Activated CD8-positive, alpha-beta memory T cell treated with anti-CD3 and anti-CD28 coated beads for 4 hours (primary cell): ENCODE measurements at places on chromosomes 12 and 14.

DNA sequence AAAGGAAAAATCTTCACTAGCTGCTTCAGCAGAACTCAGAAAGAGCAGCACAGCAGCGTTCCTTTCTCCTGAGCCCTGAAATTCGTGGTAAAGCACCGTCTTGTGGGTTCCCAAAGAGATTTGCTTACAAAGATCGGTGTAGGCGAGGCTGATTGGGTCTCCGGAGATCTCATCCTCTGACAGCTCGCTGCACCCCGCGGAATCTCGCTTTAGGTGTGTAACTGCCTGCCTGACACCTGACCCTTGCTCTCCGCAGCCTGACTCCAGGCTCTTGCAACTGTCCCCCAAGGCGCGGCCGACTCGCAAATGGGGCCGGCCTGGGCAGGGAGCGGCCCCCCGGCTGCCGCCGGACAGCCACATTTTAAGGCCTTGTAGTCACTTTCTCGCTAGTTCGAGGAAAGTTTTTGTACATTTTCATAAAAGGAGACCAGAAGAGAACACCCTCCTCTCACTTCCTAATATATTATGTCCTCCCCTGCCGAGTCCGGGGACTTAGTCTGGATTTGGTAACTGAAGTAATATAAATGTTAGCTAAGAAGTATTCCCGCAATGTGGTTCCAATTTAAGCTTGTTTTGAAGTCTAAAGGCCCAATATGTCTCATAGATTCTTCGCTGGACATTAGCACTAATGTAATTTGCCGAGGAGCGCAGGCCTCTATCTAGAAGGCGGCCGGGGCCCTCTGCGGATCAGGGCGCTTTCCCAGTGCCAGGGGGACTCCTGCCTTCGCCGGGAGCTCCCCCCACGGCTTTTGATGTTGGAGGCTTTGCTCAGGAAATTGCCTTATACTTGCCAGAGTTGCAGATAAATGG, 177.3 kb upstream of the CDKN3 start:
- DNase-seq = no peak

GRCh38 chr12:124418156-124418555, 123.3 kb downstream of the RFLNA start:
- no peak for DNase-seq

- DNase-seq = no peak
Observed at GRCh38 chr12:73726881-73727280, 810.8 kb upstream of the ATXN7L3B start.

- DNase-seq = no peak
Observed at GRCh38 chr14:96383445-96383844, 8.5 kb upstream of the AK7 start.

GRCh38 chr12:131351319-131352028, 359.4 kb upstream of the SFSWAP start:
- DNase-seq = no peak

GRCh38 chr12:66813137-66813892, 134.4 kb upstream of the GRIP1 start:
- DNase-seq = no peak

GRCh38 chr12:106300761-106301160, 1.8 kb upstream of the TCP11L2 start:
- DNase-seq = no peak

DNA sequence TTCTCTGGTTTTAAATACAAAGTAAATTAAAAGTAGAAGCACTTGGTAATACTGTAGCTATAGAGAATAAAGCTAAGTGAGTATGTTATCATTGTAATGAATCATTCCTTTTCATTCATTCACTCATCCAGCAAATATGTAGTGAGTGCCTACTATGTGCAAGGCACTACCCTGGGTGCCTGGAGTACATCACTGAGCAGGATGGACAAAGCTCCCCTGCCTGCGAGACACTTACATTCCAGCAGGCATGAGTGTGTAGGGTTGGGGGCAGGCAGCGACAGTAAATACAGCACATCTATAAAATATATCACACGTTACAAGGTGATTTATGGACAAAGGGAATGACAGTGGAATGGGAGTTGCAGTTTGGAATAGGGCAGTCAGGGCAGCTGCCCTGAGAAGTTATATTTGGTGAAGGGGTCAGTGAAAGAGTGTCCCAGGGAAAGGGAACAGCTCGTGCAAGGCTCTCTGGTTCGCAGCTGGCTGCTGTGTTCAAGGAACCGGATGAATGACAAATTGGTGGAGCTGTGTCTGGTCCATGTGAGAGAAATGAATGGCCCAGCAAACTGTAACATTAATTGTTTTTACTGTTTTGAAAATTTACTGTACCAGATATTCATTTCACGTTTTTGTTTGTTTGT, 159.6 kb downstream of the CRADD start:
- no peak for DNase-seq

DNA sequence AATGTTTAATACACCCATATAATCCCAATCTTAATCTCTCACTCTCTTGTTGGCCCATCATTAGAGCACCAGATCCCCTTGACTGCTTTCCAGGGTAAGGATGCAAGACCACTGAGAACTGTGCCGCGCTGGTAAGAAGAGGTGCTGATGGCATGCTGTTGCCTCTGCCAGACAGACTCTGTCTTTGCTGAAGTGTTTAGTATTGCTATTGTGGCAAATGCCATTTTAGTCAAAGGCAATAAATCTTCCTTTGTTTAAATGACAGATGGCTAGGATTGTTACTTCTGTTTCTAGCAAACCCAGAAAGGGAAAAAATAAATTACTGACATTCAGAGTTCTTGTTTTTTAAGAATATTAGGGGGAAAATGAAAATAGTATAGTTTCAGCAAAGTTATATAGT, 152.3 kb downstream of the MON2 start:
- DNase-seq = no peak

- no peak for DNase-seq
Observed at GRCh38 chr14:58822856-58823255, 185.1 kb downstream of the DACT1 start.

DNA sequence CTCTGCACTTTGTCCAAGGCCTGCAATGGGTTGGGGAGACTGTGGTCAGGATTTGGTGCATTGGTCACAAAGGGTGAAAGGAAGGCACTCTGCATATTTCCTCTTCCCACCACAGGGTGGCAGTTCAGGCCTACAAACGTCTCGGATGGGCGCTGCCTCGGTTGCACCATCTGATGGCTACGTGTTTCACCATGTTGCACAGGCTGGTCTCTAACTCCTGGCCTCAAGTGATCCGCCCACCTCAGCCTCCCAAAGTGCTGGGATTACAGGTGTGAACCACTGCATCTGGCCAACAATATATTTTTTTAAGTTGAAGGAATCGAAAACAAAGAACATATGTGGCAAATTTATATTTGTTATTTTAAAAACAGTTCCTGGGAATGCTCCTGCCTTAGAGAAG, 35.1 kb downstream of the TMBIM6 start:
- DNase-seq = no peak

DNA sequence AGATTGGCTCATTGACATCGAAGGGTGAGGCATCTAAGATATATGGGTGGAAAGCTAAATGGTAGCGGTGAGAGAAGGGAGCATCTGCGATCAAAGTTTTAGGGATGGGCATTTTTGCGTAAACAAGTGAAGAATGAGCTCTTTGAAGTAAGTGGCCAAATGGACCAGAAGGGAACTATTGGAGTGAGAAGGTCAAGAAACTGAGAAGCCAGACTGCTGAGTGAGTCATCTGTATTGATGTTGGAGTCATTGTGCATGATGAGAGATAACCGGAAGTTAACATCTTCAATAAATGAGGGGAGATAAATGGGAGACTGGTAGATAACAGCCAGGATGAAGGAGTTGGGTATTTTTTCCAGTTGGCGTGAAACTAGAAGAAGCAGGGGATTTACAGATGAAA, 271.9 kb upstream of the PDE3A start:
- DNase-seq = no peak

GRCh38 chr14:28769276-28769880, 2.8 kb downstream of the FOXG1 start:
- DNase-seq = no peak

GRCh38 chr12:127334912-127335644, 931.9 kb upstream of the TMEM132C start:
- DNase-seq = no peak

DNA sequence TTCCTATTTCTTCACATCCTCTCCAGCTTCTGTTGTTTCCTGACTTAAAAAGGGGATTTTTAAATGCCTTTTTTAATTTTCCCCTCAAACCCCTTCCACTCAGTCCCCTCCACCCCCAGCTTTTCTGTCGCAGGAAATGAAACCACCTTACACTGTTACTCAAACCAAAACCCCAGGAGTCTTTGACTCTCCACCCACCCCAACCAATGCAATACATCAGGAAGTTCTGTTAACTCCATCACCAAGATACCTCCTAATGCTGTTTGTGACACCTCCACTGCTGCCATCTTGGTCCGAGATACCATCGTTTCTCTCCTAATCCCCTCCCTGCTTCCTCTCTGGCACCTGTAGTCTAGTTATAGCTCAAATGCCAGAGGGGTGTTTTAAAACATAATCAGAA, 25.4 kb upstream of the CPM start:
- no peak for DNase-seq

- no peak for DNase-seq
Observed at GRCh38 chr12:105226219-105226618, 9.8 kb downstream of the APPL2 start.

DNA sequence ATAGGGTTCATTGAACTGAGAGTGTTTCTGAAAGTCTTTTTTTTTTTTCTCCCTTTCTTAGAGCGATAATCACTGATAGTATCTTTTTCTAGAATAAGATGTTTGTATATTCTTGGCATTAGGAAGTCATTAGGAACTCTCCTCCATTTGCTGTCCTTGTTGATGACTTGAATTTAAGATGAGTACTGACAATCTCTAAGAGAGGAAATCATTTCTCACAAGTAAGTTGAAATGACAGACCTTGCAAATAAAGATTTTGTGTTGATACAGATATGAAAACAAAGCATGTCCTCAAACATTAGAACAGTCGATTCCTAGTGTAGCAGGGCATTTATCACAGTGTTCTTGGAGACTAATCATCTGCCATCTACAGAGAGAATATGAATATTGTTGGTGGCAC, 458.4 kb upstream of the SYT1 start:
- DNase-seq = no peak

- no peak for DNase-seq
Observed at GRCh38 chr14:80809663-80810062, 131.9 kb downstream of the CEP128 start.

- no peak for DNase-seq
Observed at GRCh38 chr12:128810182-128811127, 13.3 kb downstream of the SLC15A4 start.

- DNase-seq = peak; percentile 23
Observed at GRCh38 chr12:57063991-57064685, 14.2 kb upstream of the MYO1A start.

GRCh38 chr12:128012110-128012509, 254.9 kb upstream of the TMEM132C start:
- DNase-seq = no peak

DNA sequence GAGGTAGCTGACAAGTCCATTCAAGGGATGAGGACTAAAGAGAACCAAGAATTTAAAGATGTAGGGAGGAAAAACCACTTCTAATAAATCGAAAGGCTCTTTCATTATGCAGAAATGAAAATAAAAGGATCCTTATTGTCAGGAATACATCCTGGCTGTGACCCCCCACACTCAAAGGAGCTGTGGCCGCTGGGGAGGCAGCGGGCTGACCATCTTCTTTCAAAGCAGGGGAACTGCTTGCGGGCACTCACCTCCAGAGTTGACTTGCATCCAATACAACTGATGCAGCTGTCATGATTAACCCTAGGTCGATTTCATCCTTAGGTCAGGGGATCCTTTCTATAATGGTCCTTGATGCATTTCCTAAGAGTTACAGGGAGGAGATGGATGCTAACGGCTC, 35.3 kb downstream of the TRAFD1 start:
- DNase-seq = no peak

DNA sequence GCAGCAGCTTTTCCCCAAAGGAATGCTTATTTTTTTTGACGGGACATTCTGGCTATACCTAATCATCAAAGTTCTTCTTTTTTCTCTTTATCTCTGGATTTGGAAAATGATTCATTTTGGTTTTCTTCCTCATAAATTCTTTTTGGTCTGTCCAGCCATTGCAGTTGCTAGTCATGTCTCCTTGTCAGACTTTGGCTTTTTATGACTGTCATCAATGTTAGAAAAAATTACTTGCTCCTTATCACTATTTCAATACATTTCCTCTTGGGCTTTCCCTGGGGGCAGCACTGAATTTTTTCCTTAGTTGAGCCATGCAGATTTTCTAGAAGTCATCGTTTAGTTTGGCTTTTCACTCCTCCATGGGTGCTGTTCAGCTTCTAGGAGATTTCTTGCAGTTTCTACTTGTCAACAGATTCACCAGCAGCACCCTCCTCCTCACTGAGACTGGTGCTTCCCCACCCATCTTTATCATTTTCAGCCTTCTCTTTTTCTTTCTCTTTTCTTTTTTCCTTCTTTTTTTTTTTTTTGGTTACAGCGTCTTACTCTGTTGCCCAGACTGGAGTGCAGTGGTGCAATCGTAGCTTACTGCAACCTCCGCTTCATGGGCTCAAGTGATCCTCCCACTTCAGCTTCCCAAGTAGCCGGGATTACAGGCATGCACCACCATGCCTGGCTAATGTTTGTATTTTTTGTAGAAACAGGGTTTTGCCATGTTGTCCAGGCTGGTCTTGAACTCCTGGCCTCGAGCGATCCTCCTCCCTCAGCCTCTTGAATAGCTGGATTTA, 5.2 kb downstream of the ADIPOR2 start:
- no peak for DNase-seq

DNA sequence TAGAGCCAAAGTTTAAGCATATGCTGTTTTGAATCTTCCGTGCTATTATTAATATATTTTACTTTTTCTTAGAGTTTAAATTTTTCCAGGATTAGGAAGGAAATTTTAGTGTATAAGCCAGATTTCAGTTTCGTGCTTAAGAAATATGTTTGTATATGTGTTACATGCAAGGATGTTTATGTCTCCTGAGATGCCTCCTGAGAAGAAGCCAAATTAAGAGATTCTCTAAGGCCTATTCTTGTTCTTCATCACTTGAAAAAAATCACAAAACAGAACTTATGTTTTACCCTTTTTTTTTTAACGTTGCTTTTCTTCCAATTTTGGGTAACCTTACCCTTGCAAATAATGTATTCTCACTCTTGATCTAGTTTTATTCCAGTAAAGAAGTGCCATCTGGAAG, 412.7 kb downstream of the TMTC2 start:
- DNase-seq = no peak

DNA sequence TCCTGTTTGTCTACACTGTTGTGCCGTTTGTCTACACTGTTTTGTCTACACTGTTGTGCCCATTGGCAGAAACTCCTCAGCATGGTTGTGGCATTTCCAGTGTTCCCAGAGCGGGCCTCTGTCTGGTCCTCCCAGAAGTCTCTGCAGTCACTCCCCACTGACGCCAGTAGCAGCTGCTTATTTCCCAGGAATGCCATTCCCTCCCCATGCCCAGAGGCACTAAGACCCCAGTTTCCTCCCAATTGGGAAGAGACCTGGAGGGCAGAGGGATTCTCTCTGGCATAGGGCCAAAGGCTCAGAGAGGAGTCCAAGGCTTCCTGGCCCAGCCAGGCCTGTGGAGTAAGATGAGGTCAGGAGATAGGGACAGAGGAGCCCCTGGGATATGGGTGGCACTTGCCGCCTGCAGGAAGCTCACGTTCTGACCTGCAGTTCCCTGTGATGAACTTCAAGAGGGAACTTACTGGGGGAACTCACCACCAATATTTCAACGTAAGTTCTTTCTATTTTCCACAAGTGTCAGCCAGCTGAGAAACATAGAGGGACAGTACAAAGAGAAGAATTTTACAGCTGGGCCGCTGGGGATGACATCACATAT, 69.1 kb downstream of the TNFAIP2 start:
- DNase-seq = no peak

GRCh38 chr14:51093371-51094281, 1.3 kb downstream of the TRIM9 start:
- no peak for DNase-seq

GRCh38 chr12:31220061-31220460, 105.9 kb downstream of the SINHCAF start:
- DNase-seq = no peak

- peak; percentile 25 for DNase-seq
Observed at GRCh38 chr14:61025251-61026223, 44.5 kb downstream of the SLC38A6 start.
